ENCODE measurements at places on chromosomes 12 and 14.

DNA sequence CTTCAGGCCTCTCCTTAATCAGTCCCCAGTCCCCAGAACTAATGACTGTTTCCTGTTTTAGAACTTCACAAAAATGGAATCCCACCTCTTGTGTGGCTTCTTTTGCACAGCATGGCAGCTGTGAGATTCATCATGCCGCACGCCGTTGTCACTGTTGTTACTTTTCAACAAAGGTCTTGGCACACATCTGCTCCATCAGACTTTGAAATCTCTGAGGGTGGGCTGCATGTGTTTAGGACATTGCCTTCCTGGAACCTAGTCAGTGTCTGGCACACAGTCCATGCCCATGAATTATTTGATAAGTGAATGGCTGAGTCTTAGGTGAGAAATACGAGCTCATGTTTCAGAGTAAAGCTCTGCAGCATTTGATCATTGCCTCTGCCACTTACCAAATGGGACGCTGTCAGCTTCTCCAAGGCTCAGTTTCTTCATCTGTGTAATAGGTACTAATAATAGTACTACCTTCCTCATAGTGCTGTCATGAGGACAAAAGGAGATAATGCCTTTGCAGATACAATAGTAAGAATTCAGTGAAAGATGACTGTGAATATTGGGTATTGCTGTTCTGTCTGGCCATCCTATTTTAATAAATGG is 90.4 kb downstream of the SRRM4 start:
- no peak for DNase-seq

- no peak for DNase-seq
Observed at GRCh38 chr12:50018968-50019367, 6.3 kb downstream of the RACGAP1 start.

GRCh38 chr14:96205059-96205977 is 679 bp downstream of the BDKRB2 start:
- no peak for DNase-seq

- peak; percentile 30 for DNase-seq
Observed at GRCh38 chr12:21891751-21892217, 49.4 kb downstream of the ABCC9 start.

DNA sequence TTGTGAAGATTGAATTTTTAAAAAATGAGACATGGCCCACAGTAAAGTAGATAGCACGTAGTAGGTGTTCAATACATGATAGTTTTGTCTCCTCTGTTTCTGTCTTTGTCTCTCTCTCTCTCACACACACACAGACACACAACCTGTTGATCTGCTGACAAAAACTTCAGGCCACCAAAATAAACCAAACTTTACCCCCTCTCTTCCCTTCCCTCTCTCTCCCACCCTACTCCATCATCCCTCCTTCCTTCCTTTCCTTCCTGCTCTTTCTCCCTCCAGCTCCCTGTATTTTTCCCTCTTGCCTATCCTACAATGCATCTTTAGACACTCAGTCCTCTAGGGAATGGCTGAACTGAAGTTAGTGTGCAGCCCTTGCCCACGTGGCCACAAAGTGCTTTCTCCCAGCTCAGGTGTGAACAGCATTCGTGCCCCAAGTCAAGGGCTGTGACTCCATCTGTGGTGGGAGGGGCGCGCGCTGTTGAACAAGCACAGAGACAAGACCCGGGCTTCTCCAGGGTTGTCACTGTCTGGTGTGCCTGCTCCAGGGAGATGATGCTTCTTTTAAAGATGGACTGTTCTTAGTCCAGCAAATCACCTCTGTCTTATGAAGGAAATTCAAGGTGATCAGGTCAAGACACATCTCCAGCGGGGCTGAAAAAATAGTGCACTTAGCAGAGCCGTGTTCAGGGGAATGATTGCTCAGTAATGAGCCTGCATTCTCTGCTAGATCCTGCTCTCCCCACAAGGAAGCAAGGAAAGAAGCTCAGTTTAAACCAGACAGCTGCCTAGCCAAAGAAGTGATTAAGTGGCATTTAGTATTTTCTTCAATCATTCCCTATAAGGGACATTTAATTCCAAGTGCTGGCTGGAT is 75.3 kb downstream of the WSCD2 start:
- DNase-seq = no peak

- no peak for DNase-seq
Observed at GRCh38 chr12:121538699-121539061, 42.1 kb downstream of the KDM2B start.

DNA sequence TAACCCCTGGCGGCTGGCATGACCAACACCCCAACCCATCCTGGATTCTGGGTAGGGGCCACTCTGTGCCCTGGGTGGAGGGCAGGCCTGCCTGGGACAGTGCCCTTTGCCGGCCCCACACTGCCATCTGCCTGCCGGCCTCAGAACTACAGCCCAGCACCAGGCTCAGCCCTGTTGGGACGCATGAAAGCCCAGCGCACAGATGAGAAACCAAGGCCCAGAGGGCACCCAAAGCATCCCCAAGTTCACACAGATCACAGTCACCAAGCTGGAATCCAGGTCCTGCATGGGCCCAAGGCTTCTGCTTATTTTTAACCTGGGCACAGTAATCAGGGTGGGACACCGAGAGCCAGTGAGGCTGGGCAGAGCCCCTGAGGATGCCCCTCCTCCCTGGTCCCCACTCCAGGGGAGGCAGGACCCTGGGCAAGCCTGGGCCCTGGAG is 26.2 kb downstream of the RFLNA start:
- peak; percentile 43 for DNase-seq

- DNase-seq = peak; percentile 42
Observed at GRCh38 chr14:74290415-74290814, 12.3 kb downstream of the ABCD4 start.

GRCh38 chr12:105729181-105729771 is 398.8 kb downstream of the C12orf75 start:
- no peak for DNase-seq

DNA sequence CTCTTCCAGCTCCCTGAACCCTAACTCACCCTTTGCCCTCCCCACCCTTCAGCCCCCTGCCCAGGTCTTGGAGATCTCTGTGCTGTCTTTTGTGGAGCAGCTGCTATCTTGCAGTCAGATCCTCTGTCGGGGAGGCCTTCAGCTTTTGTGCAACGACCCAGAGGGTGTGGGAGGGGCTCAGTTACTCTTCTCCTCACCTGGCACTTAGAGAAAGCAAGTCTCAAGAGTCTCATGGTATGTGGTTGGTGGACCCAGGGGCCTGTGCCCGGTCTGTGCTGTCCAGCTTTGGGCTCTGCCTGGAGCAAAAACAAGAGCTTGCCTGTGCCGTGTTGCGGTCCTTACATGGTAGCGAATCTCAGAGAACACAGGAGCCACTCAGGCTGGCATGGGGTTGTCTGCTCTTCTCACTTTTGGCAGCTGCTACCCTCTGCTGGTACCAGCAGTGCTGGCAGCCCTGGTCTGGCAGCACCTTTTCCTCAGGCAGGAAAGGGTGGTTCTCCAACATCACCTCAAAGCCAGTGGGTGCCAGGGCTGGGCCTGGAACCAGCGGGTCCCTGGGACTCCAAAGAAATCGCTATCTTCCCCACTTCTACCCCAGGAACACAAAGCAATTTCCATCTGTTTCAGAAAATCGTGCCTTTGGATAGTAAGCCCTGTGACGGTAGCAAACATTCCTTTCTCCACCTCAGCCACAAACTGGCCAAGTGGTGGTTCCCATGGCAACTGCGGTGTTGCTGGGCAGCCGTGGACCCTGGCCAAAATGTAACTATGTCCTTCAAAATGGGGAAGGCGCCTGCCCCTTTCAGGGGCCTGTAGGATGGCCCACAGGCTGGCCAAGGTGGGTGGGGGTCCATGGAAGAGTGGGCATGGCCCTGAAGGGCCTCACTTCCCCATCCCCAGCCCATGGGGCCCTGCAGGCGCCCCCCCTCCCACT is 90.0 kb downstream of the RIN3 start:
- DNase-seq = peak; percentile 71

DNA sequence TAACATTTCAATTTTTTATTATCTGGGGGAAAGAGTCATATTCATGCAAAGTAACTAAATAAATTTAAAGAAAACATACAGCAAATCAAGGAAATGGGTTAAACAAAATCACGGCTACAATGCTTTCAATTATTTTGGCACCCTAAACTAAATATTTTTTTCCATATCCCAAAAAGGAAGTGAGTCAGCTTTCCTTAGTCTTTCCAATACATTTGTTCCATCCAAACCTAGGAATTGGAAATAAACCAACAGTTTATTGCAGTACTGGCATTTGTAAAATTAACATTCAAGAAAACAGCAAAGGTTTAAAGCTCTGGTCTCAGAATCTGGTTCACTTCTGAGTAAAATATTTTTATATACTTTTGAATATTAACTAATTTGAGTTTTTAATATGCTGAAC is 89.2 kb downstream of the BCL2L14 start:
- peak; percentile 60 for DNase-seq

- no peak for DNase-seq
Observed at GRCh38 chr14:105925615-105926372, 399.4 kb downstream of the TMEM121 start.

GRCh38 chr12:21172079-21172478 is 41.1 kb downstream of the SLCO1B1 start:
- DNase-seq = no peak

- DNase-seq = no peak
Observed at GRCh38 chr14:25095736-25096437, 45.9 kb upstream of the STXBP6 start.

DNA sequence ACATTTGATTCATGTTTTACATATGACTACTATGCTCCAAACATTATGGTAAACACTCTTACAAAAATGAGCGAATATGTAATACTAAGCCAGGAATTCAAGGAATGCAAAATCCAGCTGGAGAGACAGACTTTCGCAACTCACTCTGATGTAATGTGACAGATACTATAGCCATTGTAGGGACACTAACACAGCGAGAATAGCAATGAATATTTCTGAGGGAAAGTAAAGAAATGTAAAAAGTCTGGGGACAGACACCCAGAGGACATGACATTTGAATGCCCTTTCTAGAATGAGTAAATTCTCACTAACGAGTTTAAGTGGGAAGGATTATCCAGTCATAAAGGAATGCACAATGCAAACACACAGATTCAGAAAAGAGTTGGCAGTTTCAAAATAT is 121.9 kb downstream of the PIK3C2G start:
- DNase-seq = peak; percentile 78

- no peak for DNase-seq
Observed at GRCh38 chr12:48004053-48004941, at the start of gene COL2A1. Gene COL2A1 (minus strand): TSS chr12:48004476. CDS start chr12:48004321, 155 bp downstream.

GRCh38 chr14:31508135-31508534 is 20.3 kb upstream of the GPR33 start:
- DNase-seq = no peak

GRCh38 chr12:6836851-6837250 is 3.9 kb upstream of the GNB3 start:
- DNase-seq = no peak

GRCh38 chr14:32524609-32525375 is 195.7 kb downstream of the AKAP6 start:
- DNase-seq = peak; percentile 12

- no peak for DNase-seq
Observed at GRCh38 chr12:93225094-93225493, 152.6 kb upstream of the NUDT4 start.

GRCh38 chr12:95623554-95624170 is 72.4 kb upstream of the USP44 start:
- DNase-seq = peak; percentile 85

GRCh38 chr12:42483521-42483790 is 106.1 kb downstream of the PRICKLE1 start:
- DNase-seq = no peak

- DNase-seq = no peak
Observed at GRCh38 chr14:78455896-78456435, 285.8 kb downstream of the NRXN3 start.

GRCh38 chr14:33259764-33260163 is 321.1 kb downstream of the NPAS3 start:
- DNase-seq = no peak

- DNase-seq = peak; percentile 8
Observed at GRCh38 chr14:63205044-63205575, 867 bp downstream of the RHOJ start.

GRCh38 chr14:47189911-47190484 is 485.4 kb downstream of the MDGA2 start:
- DNase-seq = no peak

DNA sequence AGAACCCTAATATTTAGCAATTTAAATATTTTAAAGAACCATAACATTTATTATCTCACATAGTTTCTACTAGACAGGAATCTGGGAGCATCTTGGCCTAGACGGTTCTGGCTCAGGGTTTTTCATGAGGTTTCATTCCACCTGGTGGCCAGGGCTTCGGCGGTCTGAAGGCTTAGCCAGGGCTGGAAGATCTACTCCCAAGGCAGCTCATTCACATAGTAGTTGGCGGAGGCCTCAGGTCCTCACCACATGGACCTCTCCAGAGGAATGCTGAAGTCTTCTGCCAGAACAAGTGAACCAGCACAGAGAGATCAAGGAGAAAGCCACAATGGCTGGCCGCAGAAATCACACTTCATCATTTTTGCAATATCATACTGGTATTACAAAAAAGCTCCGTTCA is 68.2 kb downstream of the SINHCAF start:
- DNase-seq = no peak

DNA sequence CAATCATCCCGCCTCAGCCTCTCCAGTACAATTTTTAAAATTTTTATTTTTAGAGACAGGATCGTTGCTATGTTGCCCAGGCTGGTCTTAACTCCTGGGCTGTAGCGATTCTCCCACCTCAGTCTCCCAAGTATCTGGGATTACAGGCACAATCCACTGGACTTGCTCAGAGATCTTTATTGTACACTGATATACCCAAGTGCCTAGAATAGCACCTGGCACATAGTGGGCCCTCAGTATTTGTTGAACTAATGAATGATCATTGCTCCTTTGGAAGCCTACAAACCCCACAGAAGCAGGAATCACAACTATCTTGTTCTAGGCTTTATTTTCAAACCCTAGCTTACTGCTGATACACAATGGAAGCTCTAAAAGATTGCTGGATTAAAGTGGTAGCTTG is 1.9 kb upstream of the PNN start:
- DNase-seq = no peak

- peak; percentile 8 for DNase-seq
Observed at GRCh38 chr14:77151245-77151644, 9.7 kb upstream of the ZDHHC22 start.

- DNase-seq = no peak
Observed at GRCh38 chr14:89408907-89409700, 7.9 kb downstream of the FOXN3 start.

GRCh38 chr14:20714593-20715250 is 26.2 kb downstream of the ANG start:
- peak; percentile 81 for DNase-seq

DNA sequence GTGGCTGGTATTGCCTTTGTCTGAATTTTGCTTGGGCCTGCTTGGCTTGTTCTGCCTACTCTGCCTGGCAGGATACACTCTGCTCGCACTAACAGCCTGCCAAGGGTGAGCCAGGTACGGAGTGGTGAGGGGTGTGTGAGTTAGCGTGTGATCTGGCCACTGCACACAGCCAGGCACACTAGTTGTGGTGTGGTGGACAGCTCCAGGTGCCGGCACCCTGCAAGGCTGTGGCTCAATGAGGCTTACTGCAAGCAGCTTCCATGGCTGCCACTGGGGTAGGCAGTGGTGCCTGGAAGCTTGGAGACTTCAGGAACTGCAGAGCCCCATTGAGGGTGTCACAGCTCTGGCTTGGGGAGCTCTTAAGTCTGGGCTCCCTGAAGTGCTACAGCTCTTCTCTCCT is 87.4 kb downstream of the GPHN start:
- no peak for DNase-seq

GRCh38 chr12:57604454-57604991 is at the start of gene DTX3:
Gene DTX3 (plus strand): TSS chr12:57604824. CDS start chr12:57606518, 1,694 bp downstream.
- peak; percentile 19 for DNase-seq
